ENCODE measurements at places on chromosomes 11 and 22.

- no peak for DNase-seq
Measured at GRCh38 chr22:49437356-49437755, 390.3 kb downstream of the BRD1 start.

DNA sequence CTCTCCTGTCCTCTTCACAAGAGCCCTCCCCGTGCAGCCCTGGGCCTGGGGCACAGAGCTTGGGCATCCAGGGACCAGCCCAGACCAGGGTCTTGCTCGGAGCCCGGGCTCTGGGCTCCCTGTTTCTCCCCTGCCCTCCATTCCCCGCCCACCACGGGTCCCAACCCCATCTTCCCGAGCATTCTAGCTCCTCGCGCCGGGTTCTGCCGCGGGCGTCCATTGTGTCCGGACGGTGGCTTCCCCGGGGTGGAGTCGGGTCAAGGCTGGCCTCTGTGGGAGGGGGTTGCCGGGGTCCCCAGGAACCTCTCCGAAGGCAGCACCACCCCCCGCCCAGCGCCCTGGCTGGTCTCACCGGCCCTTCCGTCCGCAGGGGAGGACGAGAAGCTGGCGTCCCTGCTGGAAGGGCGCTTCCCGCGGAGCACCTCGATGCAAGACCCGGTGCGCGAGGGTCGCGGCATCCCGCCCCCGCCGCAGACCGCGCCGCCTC, 18.1 kb upstream of the ACR start:
- no peak for DNase-seq

- DNase-seq = no peak
Measured at GRCh38 chr22:23673826-23674690, 16.8 kb upstream of the RGL4 start.

- DNase-seq = no peak
Measured at GRCh38 chr11:65952052-65952521, 6.8 kb downstream of the TSGA10IP start.

- no peak for DNase-seq
Measured at GRCh38 chr11:119605137-119605665, 123.8 kb downstream of the NECTIN1 start.

DNA sequence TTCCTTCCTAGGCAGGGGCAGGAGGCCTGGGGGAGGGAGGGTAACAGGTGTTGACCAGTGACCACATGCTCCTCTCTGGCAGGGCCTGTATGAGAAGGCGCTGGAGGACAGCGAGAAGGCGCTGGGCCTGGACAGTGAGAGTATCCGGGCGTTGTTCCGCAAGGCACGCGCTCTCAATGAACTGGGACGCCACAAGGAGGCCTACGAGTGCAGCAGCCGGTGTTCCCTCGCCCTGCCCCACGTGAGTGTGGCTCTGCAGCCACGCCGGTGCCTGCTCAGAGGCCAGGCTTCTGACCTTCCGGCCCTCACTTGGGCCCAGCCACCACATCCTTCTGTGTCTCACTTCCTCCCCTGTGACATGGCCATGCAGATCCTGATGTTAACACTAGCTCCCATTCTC, 25.8 kb downstream of the ZC3H7B start:
- DNase-seq = no peak

- DNase-seq = no peak
Measured at GRCh38 chr11:94043241-94043640, 22.1 kb downstream of the HEPHL1 start.

- no peak for DNase-seq
Measured at GRCh38 chr11:11584530-11584810, 37.3 kb downstream of the GALNT18 start.

- no peak for DNase-seq
Measured at GRCh38 chr11:11973361-11973800, 35.0 kb downstream of the DKK3 start.

DNA sequence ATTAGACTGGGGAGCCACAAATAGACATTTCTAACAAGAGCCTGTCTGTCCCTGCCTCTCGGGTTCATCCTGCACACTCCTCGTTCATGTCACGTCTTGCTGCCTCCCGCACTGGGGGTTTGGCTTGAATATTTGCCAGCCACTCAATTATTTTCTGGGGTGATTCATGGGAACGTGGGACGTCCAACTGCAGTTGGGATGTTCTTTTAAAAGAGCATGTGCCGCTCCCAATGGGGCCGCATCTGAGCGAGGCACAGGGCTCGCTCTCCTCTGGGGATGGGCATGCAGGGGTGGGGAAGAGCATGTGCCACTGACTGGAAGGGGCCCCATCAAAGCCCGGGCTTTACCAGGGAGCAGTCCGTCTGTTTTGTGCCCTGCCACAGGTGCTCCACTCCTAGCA, 43.4 kb downstream of the PARVG start:
- DNase-seq = no peak

- no peak for DNase-seq
Measured at GRCh38 chr22:36097880-36098279, 62.7 kb downstream of the APOL3 start.

- DNase-seq = no peak
Measured at GRCh38 chr11:96259134-96259830, 83.7 kb downstream of the MAML2 start.

DNA sequence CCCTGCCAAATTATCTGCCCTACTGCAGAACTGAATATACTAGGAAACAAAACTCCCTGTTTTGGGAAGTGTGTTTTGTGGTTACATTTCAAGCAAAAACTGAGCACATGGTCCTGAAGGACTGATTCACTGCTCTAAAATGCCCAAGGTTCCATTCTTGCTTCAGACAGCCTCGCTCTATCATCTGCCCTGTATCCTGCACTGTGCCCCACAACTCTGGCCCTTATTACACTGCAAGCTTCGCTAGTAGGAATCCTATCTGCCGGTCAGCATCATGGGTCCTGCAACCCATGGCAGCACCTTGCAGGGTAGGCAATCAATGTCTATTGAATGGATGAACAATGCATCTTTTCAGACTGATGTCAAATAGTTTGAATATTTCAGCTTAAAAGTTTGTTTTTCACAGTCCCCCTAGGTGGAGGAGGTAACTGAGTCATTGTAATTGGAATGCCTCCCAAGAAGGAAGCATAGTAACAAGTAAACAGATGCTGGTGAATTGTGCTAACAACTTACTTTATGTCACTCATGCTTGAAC, 21.3 kb downstream of the LAYN start:
- DNase-seq = no peak

GRCh38 chr11:129273322-129273721, 81.2 kb upstream of the ARHGAP32 start:
- DNase-seq = no peak

All from NB4 (cell line).